ENCODE measurements at places on chromosomes 5 and 9.

DNA sequence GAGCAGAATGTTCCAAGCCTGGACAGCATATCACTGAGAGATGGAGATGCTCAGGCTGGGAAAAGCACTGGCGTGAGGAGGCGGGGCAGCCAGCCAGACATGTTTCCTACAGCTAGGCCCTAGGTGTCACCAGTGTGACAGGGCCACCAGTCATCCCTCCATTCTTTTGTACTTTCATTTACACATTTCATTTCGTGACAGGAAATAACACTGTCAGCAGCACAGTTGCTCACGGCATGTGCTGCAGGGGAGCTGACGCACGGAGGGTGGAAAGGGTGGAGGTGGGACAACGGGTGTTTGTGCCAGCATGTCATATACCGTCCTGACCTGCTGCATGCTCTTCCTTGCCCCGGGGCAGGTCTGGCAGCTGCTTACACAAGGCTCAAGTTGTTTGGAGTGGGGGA lies 14.8 kb upstream of the CEMIP2 start:
- DNase-seq = no peak

- DNase-seq = no peak
Measured at GRCh38 chr5:10030219-10030831, 219.4 kb downstream of the ATPSCKMT start.

GRCh38 chr9:74770508-74771261 lies 117.0 kb downstream of the TRPM6 start:
- DNase-seq = no peak

GRCh38 chr5:74352256-74352655 lies 288.3 kb downstream of the ENC1 start:
- no peak for DNase-seq

- no peak for DNase-seq
Measured at GRCh38 chr5:149586708-149587318, 5.5 kb downstream of the ARHGEF37 start.

DNA sequence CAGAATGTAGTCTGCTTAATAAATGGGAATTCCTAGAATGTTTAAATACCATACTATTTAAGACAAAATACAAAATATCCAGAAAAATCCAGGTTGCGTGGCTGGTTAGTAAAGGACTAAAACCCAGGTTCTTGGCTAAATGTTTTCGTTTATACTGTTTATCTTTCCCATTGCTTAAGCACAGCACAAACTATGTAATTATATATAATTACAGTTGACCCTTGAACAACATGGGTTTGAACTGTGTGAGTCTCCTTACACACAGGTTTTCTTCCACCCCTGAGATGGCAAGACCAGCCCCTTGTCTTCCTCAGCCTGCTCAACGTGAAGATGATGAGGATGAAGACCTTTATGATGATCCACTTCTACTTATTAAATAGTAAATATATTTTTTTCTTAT lies 24.7 kb downstream of the XPA start:
- DNase-seq = no peak

DNA sequence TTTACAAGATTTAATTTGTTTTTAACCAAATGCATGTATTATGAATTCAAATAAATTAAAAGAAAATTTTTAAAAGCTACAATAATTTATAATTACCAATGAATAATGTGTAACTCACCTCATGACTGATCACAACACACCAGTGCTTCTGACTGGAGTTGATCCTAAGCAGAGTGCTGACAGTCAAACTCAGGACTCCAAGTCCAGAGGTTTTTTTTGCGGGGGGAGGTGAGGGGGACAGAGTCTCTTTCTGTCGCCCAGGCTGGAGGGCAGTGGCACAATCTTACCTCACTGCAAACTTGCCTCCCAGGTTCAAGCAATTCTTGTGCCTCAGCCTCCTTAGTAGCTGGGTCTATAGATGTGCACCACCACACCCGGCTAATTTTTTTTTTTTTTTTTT lies 71.0 kb upstream of the MELK start:
- DNase-seq = no peak

GRCh38 chr5:148962761-148963324 lies 100.0 kb downstream of the SH3TC2 start:
- no peak for DNase-seq

GRCh38 chr5:51148437-51148836 lies 234.8 kb upstream of the ISL1 start:
- DNase-seq = no peak

DNA sequence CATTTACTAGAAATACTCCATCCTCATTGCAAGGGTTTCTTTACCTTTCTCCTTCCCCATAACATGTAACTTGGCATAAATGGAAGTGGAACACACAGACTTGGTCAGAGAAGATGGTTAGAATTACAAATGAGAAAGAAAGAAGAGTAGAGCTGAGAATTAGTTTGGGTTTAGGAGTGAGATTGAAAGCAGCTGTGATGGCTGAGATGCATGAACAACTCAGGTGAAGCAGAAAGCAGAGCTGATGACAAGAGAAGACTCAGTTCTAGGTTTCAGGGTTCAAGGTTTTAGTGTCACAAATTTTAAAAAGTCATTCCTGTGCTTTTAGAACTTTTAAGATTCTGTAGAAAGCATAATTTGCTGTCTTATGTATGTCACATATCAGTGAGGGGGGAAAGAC lies 54.0 kb downstream of the TMEM161B start:
- no peak for DNase-seq

- DNase-seq = no peak
Measured at GRCh38 chr5:159444441-159445082, 114.3 kb upstream of the IL12B start.

DNA sequence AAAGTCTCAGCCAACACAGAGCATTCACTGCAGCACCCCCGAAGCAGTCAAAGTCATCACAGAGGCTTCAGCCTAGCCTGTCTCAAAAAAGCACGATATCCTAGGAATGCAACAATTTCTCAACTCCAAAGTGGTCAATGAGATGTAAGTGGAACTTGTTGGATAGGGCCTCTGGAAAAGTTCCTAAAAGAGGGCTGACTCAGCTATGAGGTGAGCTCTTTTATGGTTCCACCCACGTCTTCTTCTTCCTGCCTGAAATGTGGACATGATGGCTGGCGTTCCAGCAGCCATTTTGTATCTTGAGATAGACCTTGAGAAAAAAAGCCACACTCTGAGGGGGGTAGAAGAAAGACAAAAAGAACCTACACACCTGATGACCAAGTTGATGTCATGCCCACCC lies 32.5 kb upstream of the TRIO start:
- no peak for DNase-seq

GRCh38 chr9:117375956-117376355 lies 38.9 kb downstream of the ASTN2 start:
- no peak for DNase-seq
